ENCODE measurements at places on chromosomes 13 and 19.

DNA sequence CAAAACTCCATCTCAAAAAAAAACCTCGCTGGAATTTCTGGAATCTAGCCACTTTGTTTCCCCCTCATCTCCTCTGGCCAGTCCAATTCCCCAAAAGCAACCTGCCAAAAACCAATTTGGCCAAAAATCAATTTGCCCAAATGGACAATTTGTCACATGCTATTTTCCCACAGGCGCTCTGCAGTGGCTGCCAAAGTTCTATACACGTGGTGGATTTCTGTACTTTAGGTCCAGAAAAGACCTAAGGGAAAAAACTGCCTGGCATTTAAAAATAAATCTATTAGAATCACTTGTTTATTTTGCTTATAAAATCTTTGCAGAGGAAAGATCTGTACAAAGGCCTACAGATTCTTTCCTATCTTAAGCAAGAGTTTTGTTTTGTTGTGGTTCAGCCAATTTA lies 79.4 kb downstream of the MAP4K1 start:
- DNase-seq, result no peak

DNA sequence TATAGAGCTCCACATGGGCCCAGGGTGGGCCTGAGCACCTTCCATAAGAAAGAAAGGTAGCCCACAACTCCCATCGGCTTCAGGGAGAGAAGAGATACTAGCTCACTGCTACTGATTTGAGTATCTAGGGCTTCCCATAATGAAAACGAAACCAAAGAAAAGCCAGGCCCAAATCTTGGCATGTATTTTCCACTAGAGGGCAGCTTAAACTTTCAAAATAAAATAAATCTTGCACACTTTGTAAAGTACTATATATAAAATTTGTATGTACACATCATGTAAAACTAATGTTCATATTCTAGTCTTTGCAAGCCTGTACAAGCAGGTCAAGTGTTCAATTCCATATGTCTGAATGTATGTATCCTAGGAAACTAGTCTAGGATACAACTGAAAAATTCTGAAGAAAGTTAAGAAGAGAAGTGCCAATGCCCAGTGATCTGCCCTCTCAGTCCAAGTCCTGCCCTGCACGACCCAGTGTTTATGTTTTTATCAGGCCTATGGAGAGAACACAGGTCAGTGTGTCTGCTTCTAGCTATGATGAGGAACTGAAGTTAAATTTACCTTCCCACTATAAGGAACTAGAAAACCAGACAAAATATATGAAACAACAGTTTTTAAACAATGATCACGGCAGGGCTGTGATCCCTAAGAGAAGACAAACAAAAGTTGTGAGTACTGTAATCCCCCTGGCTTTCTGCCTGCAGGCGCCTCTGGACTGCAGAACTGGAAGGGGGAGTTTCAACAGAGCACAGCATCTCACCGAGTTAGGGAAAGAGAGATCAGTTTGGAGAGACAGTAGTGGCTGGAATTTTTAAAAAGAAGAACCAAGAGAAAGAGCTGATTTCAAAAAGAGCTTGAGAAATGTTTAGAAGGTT lies 475.7 kb downstream of the UQCRFS1 start:
- no peak for DNase-seq

GRCh38 chr19:35796645-35797542 lies 15.8 kb downstream of the PRODH2 start:
- no peak for DNase-seq

GRCh38 chr19:8306235-8307054 lies 1.7 kb downstream of the CD320 start:
- DNase-seq, result no peak

DNA sequence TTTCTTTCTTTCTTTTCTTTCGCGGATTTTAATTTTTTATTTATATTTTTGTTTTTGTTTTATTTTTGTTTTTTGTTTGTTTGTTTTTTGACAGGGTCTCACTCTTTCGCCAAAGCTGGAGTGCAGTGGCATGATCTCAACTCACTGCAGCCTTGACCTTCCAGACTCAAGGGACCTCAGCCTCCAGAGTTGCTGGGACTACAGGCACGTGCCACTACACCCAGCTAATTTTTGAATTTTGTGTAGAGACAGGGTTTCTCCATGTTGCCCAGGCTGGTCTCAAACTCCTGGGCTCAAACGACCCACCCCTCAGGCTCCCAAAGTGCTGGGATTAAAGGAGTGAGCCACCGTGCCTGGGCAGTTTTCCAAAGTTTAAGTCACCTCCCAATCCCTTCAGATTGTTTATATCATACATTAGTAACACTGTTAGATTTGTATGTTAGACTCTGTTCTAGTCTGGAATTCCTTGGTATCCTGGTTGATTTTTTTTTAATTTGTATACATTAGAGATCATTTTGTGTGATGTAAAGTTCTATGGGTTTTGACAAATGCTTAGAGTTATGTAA lies 597.3 kb downstream of the DCT start:
- DNase-seq, result no peak

DNA sequence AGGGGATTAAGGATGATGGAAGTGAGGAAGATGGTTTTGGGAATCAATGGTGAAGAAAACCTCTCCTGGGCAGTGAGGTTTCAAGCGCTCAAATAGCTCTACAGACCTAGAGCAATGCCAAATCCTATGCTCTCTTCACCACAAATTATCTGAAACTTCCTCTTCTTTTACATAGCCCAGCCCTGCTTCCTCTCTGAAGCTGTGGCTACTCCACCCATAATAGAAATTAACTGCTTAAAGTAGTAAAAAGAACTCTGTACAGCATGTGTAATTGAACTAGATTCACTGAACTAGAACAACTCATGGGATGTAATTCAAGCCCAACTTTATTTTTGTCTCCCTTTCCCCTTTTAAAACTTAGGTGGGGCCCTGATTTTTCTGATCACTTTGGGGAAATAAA lies 20.4 kb upstream of the IFT88 start:
- no peak for DNase-seq

DNA sequence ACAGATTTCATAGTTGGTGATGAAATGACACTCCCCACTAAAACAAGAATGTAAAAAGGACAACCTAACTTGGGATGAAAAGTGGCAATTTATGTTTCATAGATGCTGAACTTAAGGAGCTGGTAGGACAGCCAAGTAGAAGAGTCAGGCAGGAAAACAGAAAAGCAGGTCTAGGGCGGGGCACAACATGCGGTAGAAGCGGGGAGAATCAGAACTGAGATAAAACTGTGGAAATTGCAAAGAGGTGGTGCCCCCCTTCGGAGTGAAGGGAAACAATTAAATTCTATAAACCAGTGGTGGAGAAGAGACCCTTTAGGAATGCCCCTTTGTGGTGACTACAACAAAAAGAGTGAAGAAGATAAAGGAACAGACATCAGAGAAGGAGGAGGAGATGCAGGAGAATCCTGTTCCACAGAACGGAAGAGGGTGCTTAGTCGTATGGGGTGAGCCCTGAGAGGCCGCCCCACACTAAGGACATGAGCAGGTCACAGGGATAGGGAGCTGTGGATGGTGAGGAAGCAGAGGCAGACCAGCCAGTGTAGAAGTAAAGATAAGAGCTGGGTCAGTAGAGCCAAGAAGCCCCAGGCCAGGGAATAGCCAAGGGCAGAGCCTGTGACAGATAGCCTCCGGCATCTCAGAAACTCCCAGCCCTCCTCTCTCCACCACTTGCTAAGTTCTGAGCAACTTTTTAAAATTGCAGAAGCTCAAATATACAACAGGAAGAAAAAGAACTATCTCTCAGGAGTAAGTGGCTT lies 100.3 kb upstream of the DOCK9 start:
- no peak for DNase-seq
